A549 treated with CpdA at 1 μM for 4 hours (cell line): ENCODE measurements at places on chromosomes 2 and 18. TPM values are rescaled to one million over a fixed set of nuclear protein-coding genes. Genes with fewer than 3 reads are reported as not detected.

The TMSB10 gene
- 8,266 to 8,608 TPM (median 8,507 TPM) in 5 replicates for total RNA-seq

The ARHGEF33 gene
- total RNA-seq: 0.02 to 0.11 TPM (median 0.03 TPM) in 3 of 5 replicates, not detected in the others

The MYO1B gene
- 69.5 to 91.3 TPM (median 72.4 TPM) in 5 replicates for total RNA-seq

The TGFA gene
- total RNA-seq: 6.2 to 8.2 TPM (median 7.0 TPM) in 5 replicates
